Activated T-helper 1 cell treated with anti-CD3 and anti-CD28 coated beads, Interleukin-2, amount 50 U/mL, for 16 hours (primary cell): ENCODE measurements at places on chromosomes 6 and 20.

GRCh38 chr6:3368685-3369084 lies 88.2 kb downstream of the SLC22A23 start:
- DNase-seq: no peak

DNA sequence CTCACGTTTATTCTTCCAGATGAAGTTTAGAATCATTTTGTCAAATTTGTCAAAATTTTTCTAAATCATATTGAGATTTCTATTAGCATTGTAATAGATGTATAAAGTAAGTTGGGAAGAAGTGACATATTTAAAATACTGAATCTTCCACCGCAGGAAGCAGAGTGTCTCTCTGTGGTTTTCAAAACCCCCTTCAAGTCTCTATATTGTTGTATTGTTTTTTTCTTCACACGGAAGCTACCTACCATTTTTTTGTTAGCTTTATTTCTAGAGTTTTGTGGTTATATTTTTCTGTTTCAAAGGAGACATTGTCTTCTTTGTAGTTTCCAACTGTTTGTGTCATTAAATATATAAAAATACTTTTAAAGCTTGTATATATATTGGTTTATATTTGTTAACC lies 188.6 kb downstream of the ZDHHC14 start:
- DNase-seq: no peak

- no peak for DNase-seq
Observed at GRCh38 chr20:36018208-36018988, 50.0 kb downstream of the CNBD2 start.

DNA sequence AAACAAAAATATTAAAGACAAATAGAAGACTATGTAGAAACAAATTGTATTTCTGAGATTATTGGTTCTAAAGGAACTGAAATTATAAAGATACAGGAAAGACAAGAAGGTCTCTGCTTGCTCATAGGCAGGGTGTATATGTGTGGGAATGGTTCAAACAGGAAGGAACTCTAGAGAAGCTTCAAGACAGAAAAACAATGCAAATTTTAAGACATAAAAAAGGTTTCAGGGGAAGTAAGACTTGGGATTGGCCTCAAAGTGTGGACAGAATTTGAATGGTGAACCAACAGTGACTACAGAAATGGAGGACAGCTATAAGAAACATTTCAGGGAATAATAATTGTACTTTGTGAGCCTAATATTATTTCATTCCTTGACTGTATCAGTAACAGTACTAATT lies 50.3 kb downstream of the OR2B2 start:
- no peak for DNase-seq

- no peak for DNase-seq
Observed at GRCh38 chr6:25042984-25043725, 107.4 kb upstream of the RIPOR2 start.

GRCh38 chr6:45692021-45692420 lies 314.3 kb upstream of the SUPT3H start:
- no peak for DNase-seq

DNA sequence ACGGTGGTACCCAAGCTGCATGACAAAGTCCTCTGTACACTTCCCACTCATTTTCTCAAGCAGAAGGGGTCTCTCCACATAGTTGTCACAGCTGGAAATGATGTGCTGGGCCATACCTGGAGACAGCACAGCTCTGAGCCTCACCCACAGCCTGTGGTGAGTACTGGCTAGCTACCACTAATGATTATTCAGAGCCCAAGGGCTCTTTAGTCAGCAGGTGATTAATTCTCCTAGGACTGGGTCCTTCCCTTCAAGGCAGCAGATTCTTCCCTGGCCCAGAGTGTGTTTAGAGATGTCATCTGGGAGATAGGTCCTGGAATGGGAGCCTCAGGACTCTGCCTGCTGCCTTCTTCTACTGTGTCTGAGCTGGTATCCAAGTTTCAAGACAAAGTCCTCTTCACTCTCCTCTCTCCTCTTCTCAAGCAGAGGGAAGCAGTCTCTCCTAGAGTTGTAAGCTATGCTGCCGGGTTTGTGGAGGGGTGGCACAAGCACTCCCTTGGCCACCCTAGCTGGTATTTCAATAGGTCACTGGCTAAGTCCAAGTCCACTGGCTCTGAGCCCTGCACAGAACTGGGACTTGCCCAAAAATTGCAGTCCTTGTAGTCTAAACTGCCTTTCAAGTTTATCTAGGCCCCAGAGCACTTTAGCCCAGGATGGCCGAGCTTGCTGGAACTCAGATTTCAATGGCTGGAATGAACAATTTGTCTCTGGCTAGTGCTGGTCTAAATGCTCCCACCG lies 49.8 kb upstream of the VGLL2 start:
- DNase-seq: no peak

GRCh38 chr6:139137706-139138105 lies 2.8 kb downstream of the HECA start:
- no peak for DNase-seq
